ENCODE measurements at places on chromosomes 16 and 17.
A peak's percentile ranks its signal among the peaks of the same experiment; 100 is the strongest.

- DNase-seq, result no peak
Observed at GRCh38 chr16:49675413-49675812, 180.5 kb downstream of the ZNF423 start.

DNA sequence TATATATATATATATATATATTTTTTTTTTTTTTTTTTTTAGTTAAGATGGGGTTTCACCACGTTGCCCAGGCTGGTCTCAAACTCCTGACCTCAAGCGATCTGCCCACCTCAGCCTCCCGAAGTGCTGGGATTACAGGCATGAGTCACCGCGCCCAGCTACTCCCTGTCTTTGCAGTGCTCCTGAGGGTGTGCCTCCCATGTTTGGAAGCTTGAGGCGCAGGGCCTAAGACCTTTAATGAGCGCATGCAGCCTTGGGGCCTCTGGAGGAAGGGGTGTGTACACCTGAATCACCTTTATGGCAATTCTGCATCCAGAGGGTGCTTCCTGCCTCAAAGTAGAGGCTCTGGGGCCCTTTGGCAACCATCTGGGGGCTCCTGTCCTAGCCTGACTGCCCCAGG, 219.4 kb upstream of the CIBAR2 start:
- DNase-seq, result no peak

DNA sequence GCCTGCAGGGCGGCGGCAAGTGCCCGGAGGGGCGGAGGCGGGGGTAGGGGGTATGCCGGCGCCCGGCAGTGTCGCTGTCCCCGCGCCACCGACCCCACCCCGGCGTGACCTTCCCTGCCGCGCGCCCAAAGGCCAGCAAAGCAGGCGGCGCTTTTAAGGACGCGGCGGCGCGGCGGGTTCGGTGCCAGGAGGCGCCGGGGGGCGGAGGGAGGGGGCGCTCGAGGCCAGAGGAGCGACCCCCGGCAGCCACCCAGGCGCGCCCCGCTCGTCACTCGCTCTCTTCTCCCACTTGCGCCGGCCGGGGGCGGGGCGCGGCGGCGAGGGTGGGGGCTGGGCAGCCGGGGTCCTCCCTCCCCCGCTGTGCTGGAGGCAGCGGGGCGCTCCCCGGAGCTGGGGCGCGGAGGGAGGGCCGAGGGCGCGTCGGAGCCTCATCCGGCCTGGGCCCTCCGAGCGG, 8.6 kb upstream of the BAHCC1 start:
- DNase-seq, result no peak

- DNase-seq, result peak; percentile 27
Observed at GRCh38 chr17:82551779-82552457, 32.4 kb downstream of the FOXK2 start.

DNA sequence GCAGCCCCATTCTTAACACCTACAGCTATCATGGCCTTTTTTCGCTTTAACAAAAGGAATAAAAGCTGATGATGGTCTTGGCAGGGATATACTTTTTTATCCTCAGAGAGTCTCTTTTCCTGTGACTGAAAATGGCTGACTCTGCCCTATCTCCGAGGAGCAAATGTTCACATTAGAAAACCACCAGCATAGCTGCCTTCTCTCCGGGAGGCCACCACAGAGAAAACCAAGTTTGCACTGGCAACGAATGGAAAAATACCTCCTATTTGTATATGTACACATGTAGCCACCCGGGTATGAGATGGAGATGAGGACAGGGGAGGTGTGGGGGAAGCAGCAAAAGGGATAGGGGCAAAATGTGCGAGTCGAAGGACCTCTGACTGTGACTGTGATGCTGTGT, 88.2 kb downstream of the STX8 start:
- DNase-seq, result no peak

DNA sequence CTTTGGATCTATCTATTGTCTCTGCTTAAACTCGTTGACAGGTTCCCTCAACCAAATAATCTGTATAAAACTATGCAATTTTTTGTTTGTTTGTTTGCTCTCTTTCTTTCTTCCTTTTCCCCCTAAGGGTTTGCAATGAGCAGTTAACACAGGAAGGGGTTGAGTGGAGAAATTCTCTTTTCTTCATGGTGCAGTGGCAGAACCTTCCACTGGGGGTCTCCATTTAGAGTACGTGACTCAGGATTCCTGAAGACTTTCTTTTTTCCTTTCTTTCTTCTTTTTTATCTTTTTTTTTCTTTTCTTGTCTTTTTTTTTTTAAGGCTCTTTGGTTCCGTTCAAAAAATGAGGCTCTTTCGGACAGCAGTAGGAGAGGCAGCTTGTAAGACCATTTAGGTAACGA, 19.5 kb upstream of the RBFOX1 start:
- DNase-seq, result no peak

DNA sequence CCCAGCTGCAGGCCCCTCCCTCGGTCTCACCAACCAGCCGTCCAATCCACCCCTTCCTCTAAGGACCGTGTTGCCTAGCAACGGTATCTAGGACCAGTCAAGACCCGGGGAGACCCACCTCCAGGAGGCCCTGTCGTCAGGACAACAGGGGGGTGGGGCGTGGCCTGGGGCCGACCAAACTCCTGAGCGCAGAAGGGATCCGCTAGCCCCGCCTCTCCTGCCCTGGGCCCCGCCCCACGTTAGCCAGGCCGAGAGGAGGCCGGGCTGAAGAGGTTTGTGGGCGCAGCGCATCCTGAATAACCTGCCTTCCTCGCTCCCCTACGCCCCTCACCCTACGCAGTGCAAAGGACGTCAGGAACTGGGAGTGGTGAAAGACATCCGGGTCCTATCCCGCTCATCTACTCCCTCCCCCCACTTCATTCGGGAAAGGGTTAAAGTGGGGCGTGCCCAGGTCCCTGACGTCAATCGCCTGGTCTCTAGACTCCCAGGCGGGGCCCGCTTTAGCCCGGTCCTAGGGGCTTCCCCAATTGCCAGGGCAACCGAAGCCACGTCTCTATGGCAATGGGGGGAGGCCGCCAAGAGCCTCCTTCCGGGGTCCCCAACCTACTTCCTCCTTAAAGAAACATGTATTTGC, 14.7 kb downstream of the DLG4 start:
- DNase-seq, result no peak

All from CMK (cell line).